ENCODE measurements at places on chromosomes 11 and 22.

GRCh38 chr22:39363751-39364515 is 14.1 kb downstream of the SYNGR1 start:
- no peak for DNase-seq

GRCh38 chr11:70134490-70134889 is 56.4 kb downstream of the ANO1 start:
- DNase-seq, result no peak

DNA sequence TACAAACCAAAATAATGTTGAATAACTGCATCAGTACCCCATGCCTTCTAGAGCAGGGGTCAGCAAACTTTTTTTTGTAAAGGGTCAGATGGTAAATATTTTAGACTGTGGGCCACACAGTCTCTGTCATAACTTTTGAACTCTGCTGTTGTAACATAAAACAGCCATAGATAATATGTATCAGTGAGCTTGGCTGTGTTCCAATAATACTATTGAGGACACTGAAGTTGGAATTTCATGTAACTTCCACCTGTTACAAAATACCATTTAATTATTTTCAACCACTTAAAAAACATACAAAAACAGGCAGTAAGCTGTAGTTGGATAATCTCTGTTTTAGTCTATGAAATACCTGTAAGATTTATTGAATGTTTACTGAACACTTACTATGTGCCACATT is 55.2 kb downstream of the PICALM start:
- DNase-seq, result no peak

- DNase-seq, result no peak
Measured at GRCh38 chr22:25452116-25452700, 112.3 kb upstream of the GRK3 start.

DNA sequence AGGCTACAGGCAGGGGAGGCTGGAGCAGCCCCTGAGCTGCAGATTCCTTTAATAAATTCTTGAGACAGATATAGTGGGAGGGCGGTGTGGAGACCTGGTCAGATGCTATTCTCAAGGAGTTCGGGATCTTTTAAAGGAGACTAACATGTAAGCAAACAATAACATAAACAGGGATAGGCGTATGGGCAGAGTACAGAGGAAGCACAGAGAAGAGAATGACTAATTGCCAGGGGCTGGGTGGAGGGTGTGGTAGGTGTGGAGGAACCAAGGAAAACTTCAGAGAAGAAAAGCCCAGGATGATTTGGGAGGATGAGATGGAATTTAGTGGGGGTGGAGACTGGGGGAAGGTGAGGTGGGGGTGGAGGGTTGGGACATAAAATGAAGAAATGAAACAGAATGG is 9.7 kb upstream of the HEPHL1 start:
- no peak for DNase-seq

DNA sequence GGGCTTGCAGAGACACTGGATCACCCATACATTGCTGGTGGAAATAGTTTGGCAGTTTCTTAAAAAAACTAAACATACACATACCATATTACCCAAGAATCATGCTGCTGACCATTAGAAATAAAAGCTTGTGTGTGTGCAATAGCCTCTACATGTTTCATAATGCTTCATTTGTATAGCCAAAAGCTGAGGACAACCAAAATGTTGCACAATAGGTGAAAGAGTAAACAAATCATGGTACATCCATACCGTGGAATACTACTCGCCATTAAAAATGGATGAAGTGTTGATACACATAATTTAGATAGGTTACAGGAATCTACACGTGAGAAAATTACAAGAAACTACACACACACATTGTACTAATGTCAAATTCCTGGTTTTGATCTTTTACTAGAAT is 6.5 kb downstream of the KBTBD3 start:
- DNase-seq, result no peak

DNA sequence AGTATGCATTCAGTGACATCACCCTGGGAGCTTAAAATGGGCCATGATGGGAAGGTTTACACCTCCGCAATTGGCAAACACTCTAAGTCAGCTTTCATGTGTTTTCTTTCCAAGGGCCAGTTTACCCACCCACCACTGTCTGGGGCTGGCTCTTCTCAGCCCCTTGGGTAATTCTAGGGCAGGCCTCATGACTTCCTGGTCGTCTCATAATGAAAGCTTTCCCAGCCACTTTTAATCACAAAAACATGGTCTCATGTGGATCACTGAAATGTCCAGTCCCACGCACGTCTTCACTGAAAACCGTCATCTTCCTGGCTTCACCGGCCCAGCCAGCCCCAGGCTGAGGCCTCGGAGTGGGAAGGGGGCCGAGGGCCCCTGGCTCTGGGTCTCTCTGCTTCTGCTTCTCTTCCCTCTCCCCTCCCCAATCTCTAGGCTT is 58.5 kb upstream of the ANO1 start:
- no peak for DNase-seq

DNA sequence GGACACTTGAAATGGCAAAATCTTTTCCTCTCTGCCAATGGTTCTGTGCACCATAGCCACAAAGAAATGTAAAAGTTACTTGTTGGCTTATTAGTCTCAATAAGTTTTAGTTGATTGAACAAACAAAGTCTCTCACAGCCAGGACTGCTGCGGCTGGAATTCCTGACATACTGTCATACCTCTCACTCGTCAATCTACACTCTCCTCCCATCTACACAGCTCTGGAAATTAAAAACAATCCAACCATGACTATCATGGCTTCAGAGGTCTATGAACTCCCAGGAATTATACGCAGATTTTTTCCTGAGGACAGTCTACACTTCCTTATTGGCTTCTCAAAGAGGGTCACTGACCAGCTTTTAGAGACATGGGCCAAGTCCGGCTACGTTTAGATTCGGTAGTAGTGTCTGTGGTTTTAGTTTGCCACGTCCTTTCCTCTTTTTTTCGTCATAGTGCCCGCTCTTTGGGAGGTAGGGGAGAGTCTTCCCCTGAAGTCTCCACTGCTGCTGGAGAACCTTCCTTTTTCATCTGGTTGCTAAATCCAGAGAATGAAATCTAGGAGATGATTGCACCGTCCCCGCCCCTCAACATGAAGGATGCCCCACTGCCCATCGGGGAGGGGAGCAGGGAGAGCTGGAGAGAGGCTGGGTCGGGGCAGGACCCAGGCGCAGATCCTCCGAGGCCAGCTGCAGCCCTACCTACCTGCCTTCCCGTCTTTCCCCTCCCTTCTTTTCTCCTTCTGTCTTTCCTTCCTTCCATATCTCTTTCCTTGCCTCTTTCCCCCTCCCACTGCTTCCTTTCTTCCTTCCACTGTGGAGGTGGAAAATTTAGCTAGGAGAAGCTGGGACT is 1.0 kb upstream of the PLEKHB1 start:
- no peak for DNase-seq

DNA sequence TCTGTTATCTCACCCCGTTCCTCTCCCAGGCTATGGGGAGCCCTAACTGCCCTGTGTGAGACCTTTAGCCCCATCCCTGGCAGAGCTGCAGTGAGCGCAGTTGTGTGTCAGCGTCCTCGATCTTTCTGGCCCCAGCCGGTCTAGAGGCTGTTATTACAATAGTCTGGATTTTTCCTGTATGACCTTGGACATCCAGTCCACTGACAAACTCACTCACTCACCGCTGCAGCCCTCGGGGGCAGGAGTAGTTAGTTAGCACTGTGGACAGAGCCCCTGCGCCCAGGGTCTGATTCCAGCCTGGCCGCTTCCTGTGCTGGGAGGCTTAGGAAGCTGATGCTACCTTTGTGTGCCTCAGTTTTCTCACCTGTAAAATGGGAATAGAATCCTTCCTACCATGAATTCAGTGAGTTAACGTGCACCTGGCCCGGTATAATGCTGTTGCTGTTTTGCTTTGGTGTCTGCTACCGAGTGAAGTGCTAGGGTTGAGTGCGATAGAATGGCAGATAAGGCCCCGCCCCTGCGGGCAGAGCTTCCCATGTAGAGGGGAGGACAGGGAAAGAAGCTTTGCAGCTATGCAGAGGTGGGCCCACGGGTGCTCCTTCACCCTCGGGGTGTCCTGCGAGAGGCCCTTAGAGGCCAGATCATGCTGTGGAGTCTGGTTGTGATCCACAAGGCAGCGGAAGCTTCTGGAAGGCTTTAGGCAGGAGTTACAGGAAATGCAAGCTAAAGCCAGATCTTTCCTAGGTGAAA is 3.0 kb downstream of the LRP5 start:
- no peak for DNase-seq

GRCh38 chr11:85947431-85948272 is 92.5 kb downstream of the CCDC83 start:
- no peak for DNase-seq
